HuH-7.5 (cell line): ENCODE measurements at places on chromosomes 6 and 20.

GRCh38 chr6:31814677-31815024 lies 432 bp downstream of the HSPA1L start:
- DNase-seq = peak; percentile 57

- no peak for DNase-seq
Measured at GRCh38 chr6:42354702-42355101, 97.0 kb downstream of the TRERF1 start.

DNA sequence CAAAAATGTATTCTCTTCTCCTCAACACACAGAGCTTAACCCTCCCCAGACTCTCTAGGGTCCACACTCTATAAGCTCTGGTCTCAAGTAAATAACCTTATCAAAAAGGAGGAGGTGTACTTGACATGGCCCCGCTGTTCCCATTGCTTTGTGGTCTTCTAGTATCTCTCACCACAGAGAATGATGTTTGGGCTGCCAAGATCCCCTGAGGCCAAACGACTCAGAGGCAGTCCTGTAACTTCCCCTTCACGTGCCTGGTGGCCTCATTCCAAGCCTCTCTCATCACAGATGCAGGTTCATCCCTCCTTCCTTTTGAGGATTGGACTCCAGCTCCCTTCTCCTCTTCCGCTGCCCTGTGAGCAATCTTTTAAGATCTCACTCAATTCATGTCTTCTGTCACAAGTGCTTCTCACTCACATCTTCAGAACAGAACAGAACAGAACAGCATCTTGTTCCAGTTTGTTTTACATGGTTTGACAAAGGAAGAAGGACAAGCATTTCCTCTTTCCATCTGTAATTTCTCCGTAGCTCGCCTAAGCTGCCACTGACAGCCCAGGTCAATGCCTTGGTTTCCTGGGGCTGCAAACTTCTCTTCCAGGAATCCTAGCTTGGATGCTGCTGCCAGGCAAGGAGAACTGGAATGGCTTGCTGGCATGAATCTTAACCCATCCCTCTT lies 541.5 kb downstream of the CD83 start:
- DNase-seq = no peak

DNA sequence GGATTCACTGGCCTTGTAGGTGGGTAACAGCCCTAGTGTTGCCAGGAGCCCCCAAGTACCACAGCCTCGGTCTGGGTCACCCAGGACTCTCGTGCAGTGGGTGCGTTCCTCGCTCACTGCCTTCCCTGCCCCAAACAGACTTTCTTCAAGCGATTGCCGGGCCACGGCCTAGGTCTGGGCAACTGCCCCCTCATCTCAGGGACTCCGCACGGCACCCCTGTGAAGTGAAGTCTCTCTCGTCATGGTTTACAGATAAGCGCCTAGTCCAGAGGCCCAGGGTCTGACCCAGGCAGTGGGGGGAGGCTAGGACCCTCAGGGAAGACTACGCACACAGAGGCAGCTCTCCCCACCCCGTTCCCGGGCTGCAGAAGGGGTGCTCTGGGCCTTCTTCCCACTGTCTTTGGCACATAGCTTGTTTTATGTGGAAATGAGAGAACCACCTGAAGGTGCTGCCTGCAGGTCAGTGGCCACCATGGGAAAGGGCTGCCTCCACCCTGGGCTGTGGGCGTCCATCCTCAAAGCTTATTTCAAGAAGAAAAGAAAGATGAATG lies 220.8 kb downstream of the ERMARD start:
- DNase-seq = no peak

GRCh38 chr6:8013763-8014162 lies 50.4 kb downstream of the BLOC1S5 start:
- DNase-seq = no peak

- no peak for DNase-seq
Measured at GRCh38 chr6:131992557-131992956, 41.4 kb upstream of the CCN2 start.

DNA sequence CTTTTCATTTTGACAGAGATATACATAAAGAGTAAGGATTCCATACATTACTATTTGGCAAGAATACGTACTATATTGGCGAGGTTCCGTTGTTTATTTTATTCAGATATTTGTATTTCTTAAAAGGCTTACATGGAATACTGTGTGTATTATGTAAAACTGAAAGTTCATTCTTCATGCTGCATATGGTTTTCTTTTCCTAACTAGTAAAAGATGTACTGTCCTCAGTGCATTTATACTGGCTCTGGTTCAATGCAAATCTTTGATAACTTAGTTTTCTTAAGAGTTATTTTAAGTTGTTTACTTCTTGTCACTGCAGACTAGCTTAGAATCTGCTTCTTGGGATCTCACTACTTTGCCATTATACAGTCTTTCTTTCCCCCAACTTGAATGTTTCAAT lies 42.0 kb downstream of the ADGRB3 start:
- no peak for DNase-seq

GRCh38 chr6:51844336-51844735 lies 243.1 kb downstream of the PKHD1 start:
- DNase-seq = no peak

DNA sequence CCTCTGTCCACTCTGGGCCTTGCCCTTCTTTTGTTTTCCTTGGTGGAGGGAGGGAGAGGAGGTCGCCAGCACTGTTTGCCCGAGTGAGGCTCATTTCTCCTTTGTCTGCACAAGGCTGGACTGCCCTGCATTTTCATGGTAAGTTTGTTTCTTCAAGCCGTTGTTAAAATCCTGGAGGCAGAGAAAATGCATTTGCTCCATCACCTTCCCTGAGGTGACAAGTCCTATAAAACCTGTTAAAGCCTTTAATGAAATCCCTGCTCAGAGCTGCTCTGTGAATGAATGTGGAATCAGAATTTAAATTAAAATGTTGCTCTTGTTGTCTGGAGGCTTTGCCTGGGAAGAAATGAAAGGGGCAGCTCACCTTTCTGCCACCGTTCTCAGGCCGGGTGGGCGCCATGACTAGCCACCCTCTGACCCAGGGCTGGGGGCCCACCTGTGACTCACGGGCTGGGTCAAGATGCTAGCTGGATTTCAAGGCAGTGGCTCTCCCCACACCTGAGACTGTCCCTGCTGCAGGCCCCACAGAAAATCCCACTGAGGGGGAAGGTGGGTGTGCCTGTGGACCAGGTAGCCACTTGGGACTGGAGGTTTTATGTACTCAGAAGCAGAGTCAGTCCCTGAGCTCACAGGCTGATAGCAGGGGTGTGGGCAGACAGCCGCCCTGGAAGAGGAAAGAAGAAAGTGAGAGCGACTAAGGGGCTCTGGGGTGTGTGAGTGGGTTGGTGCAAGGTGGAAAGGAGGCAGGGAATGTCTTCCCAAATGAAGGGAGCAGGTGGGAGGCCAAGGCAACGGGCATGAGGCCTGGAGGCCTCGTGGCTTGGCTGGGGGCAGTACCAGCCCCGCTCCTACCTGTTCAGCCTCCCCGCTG lies 24.0 kb upstream of the MYT1 start:
- DNase-seq = no peak

- DNase-seq = no peak
Measured at GRCh38 chr6:11930240-11930639, 81.9 kb upstream of the HIVEP1 start.

DNA sequence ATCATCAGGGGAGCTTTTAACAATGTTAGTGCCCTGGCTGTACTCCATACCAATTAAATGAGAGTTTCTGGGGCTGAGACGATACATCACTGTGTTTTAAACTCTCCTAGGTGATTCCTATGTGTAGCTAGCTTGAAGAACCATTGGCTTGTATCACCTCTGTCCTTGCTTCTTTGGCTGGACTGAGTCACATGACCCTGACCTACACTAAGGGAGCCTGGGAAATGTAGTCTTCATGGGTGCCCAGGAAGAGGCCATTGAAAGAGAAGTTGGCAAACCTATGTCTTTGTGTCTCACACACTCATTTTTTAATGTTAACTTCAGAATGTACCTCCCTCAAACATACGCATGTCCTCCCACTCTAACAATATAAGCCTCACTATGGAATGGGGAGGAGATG lies 506.6 kb downstream of the DHX35 start:
- DNase-seq = no peak

- no peak for DNase-seq
Measured at GRCh38 chr6:170298688-170299087, 7.8 kb upstream of the DLL1 start.

GRCh38 chr20:38220587-38221118 lies 39.9 kb downstream of the KIAA1755 start:
- no peak for DNase-seq

DNA sequence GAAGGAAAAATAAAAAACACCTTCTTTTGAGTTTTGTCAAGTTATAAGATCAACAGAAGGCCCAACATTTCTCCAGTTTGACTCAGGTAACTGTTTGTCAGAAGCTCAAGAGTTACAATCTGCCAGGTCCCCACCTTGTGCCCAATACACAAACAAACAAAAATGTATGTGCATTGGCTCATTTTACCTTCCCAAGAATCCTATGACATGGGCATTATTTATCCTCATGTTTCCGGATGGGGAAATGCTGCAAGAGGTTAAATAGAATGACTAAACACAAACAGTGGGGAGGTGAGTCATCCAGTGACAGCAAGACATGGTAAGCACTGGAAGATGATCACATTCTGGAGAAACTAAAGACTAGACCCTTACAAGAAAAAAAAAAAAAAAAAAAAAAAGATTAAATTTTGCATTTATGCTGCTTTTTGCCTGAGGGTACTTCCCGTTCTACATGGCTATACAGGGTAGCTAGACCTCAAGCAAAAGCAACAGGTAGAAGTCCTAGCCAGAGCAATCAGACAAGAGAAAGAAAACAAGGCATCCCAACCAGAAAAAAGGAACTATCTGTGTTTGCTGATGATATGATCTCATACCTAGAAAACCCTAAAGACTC lies 23.6 kb upstream of the ANKRD60 start:
- DNase-seq = no peak

DNA sequence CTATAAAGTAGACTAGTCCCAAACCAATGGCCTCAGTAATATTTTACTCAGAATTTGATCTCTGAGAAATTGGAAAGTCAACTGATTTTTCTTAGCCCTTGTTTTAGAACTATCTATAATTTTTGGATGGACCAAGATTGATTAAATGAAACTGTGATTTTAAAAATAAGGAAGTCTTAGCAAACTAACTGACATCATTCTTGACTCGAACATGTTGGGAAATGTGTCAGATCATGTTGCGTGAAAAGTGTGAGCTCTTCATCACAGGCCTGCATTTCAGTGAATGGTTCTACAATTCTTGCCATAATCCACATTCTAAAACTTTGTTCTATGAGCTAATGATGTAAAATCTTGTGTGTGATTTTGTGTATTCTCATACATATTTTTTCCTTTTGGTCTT lies 11.0 kb downstream of the TNFAIP3 start:
- no peak for DNase-seq

DNA sequence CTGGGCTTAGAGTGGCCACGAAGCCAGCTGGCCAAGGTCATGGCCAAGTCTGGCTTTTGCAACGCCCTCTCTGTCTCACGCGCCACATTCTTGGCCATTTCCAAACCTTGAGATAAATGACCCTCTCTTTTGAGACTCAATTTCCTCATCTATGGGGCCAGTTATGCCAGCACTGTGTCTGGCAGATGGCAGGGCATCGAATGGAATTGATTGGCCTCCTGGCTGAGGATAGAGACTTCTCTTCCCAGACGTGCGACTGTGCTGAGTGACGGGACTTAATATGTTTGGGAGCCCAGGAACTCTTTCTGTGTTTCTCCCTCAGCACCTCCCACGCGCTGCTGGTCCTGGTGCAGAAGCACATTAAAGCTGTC lies 7.6 kb downstream of the BPIFB2 start:
- DNase-seq = no peak

DNA sequence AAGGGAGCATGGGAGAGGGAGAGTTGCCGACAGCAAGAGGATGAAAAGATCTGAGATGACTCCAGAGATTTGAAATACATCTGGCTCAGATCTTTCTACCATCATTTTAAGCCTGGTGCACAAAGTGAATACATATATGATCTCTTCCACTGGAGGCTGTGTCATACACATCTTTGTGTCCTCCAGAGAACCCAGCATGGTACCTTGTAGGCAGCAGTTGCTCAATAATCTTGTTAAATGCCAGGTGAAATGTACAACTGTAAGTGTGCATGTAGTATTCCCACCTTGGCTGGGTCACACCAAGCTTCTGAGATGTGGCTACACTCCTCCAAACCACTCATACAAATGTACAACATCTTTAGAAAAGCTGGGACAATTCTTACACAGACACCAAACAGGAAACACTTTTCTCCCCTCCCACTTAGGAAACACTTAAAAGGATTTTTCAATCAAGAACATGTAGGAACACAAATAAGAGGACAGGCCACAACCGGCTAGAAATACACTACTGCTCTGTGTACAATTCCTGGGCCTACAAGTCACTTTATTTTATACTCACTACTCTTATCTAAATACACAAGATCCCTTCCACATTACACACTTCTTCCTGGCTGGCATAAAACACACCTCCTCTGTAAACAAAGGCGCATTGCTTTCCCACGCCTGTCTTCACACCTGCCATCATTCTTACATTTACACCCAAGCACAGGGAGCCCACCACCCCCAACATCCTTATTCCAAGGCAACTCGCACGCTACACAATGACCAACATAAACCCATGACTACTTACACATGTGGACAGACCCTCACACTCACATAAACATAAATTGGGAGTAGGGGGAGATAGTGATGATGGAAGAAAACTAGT lies 3.8 kb upstream of the IER3 start:
- DNase-seq = no peak

- no peak for DNase-seq
Measured at GRCh38 chr6:153063936-153064335, 61.4 kb upstream of the MTRF1L start.

GRCh38 chr6:34152042-34152524 lies 6.2 kb upstream of the GRM4 start:
- DNase-seq = no peak

- DNase-seq = no peak
Measured at GRCh38 chr6:46251583-46252339, 81.0 kb upstream of the ENPP5 start.

DNA sequence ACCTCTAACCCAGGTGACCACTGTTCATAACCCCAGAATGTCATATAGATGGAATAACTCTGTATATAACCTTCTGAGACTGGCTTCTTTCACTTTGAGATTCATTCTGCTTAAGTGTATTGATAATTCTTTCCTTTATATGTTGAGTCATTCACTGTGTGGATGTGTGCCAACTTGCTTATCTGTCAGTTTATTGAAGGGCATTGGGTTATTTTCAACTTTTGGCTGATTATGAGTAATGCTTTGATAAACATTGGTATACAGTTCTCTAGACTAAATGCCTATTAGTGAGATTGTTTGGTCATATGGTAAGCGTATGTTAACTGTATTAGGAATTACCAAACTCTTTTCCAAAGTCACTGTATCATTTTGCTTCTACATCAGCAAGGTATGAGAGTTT lies 453.4 kb upstream of the SPTLC3 start:
- no peak for DNase-seq

DNA sequence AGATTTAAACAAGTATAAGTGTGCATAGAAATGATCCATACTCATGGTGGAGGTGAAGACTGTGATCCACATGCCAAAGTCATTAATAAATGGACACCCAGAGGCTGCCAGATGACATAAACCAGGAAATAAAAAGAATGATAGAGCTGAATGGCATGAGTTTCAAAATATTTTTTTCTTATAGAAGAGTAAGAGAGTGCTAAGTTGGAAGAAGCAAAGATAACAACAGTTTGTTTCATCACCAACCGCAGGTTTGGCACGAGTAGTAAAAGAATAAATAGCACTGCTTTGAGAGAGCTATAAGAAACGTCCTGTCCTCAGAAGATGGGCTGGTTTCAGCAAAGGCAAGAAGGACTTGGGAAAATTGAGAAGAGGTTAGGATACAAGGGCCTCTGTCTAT lies 246.9 kb downstream of the UBE3D start:
- DNase-seq = no peak

GRCh38 chr6:135314543-135314942 lies 133.4 kb downstream of the MYB start:
- no peak for DNase-seq

- DNase-seq = no peak
Measured at GRCh38 chr6:142322504-142323198, 20.8 kb downstream of the ADGRG6 start.
